Activated CD4-positive, alpha-beta T cell treated with anti-CD3 and anti-CD28 coated beads for 4 hours (primary cell): ENCODE measurements at places on chromosomes 5 and 9.
A peak's percentile ranks its signal among the peaks of the same experiment; 100 is the strongest.

- DNase-seq = no peak
These were observed 295.7 kb upstream of the PTGER4 start for GRCh38 chr5:40383749-40384651.

DNA sequence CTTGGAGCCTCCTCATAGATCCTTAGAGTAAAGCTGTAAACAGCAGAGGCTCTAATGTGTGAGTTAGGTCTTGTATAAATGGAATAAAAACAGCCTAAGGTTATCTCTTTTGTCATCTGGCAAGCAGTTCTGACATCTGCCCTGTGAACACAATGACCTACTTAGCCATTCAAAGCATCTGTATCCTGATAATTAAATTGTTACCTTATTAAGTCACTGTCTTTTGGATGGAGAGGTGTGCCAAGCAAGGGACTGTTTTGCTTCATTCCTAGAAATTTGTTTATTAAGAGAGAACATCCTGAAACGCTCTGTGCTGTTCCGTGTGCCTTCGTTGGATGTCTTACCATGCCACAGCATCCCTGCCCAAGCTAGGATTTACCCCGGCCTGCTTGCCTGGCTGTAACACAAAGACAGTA, 1.5 kb downstream of the LSM11 start:
- DNase-seq = no peak

DNA sequence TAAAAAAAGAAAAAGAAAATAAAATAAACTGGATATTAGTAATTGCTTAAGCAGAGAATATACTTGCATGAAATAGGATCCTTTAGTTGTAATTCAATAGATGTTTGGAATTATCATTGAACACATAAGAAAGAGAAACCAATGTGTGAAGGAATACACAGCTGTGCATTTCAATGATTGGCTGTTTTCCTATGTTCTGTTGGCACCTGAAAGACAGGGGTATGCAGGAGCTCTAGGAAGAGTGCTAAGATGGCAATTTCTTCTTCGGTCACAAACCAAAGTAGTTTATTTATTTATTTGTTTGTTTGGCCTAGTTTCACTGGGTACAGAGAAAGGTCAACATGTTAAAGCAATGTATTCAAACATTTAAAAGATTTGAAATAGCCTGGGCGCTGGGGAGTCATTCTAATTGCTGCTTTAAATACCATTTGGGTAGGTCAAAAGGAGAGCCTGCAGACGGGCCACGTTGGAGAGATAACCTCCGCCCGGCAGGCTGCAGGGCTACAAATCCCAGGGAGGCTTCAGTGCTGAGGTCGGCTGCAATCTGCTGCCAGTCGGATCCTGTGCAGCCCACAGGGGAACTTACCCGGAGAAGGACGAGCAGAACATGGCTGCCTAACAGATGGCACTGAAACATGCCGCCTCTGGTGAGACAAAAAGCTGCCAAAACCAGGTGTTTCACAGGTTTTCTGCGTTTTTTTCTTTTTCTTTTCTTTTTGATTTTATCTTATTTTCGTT, 154.2 kb upstream of the TYRP1 start:
- no peak for DNase-seq

GRCh38 chr5:171951218-171951617, 55.2 kb downstream of the FBXW11 start:
- DNase-seq = no peak

DNA sequence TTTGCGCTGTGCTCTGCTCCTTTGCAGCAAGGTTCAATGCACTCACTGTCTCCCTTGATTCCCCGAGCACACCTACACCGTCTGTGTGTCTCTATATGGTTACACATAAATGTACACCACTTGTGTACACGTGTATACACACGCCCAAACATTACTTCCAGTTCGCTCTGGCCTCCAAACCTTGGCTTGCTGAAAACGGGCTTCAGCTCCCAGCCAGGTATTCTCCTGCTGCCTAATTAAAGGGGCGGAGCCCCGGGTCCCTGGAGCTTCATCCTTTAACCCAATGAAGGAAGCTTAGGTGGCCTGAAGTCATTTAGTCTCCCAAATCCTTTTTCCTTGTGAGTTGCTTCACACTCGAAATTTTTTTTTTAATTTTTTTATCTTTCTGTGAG, 4.6 kb downstream of the ISL1 start:
- no peak for DNase-seq

- DNase-seq = no peak
These were observed 77.7 kb downstream of the OLFM1 start for GRCh38 chr9:135165003-135165711.

DNA sequence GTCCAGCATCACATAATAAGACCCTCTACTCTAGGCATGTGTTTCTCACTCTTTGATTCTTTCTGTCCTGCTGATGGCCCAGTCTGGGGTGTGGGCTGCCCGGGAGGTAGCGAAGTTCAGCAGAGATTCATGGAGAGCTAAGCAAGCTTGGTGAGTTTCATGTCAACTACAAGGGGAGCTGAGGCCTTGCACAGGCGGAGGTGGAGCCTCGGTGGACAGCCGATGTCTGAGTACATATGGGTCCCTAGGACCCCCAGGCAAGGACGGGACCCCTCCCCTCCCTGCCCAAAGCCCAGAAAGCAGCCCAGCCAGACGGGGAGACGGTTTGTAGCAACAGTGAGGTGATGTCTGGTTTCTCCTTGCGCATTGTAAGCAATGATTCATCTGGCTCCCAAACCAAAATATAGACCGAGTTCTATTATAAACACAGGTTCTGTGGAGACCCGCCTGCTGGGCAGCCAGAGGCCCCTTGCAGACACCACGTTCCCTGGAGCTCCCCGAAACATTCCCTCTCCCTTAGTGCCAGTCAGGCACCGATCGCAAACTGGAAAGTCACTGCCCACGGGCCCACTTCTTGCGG, 45.5 kb downstream of the COL27A1 start:
- DNase-seq = no peak

GRCh38 chr5:40312205-40312604, 367.5 kb upstream of the PTGER4 start:
- DNase-seq = no peak

DNA sequence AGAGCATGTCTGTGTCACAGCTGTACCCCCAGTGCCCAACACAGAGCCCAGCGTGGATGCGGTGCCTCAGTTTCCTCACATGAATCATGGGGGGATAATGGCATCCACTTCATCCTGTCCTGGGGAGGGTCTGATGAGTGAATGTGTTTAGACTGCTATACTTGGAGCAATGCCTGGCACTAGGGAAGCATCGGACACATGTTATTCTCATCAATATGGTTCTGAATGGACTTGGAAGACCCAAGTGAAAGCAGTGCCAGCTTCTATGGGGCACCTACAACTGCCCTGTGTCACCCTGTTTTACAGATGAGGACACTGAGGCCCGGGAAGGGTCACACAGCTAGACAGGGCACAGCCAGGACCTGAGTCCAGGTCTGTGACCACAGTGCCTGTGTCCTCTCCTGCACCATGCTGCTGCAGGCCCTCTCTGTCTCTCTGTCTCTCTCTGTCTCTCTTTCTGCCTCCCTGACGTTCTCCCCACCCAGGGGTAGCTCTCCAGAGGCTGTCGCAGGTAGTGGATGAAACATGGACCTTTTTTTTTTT, 42.3 kb upstream of the NEK6 start:
- no peak for DNase-seq

DNA sequence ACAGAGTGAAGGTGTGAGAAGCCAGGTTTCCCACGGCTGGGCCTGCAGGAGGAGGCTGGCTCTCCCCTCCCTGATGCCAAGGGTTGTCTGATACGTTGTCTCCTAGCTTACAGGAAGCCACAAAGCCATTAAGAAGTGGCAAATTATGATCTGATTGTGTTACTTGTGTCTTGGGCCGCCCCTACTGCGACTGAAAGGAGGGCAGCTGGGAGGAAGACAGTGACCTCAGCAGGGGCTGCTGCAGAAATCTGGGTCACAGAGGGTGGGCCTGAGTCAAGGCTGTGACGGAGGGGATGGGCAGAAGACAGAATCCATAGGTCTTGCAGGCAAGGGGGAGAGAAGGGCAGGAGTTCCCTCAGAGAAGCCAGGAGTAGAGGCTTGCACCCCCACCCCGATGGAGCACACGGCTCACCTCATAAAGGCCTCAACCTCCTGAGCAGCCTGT, 145.0 kb downstream of the FSTL4 start:
- no peak for DNase-seq

DNA sequence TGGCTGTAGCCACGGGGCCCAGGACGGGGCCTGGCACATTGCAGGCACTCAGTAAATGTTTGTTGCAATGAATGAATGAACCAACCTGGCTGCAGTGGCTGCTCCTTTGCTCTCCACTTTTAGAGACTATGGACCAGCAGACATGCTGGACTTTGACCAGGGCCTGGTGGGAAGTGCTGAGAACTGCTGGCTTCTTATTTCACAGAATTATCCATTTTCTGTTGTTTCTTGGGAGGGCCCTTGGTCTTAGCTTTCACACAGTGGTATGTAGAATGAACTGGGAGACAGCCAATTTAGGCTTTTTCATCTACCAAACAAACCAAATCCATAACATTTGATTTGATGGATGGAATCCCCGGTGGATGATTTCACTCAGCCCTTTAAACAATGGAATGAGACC, 78.0 kb upstream of the LHFPL2 start:
- no peak for DNase-seq

GRCh38 chr5:69497006-69497520, 4.5 kb downstream of the OCLN start:
- no peak for DNase-seq

DNA sequence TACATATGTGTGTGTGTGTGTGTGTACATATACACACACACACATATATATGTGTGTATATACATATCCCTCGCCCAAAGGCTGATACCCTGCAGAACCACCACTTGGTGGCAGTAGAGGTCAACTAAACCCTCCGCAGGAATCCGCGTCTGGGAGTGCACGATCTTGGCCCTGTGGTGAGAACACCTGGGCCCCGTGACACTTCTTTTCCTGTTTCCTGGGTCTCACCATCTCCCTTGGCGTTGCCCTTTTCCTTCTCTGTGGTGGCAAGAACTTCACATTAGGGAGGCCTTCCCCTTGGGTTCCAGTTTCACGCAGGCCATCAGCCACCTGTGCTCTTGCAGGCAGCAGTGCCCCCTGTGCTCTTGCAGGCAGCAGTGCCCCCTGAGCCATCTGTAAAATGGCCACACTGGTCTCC, 8.2 kb downstream of the IL9 start:
- DNase-seq = peak; percentile 38

DNA sequence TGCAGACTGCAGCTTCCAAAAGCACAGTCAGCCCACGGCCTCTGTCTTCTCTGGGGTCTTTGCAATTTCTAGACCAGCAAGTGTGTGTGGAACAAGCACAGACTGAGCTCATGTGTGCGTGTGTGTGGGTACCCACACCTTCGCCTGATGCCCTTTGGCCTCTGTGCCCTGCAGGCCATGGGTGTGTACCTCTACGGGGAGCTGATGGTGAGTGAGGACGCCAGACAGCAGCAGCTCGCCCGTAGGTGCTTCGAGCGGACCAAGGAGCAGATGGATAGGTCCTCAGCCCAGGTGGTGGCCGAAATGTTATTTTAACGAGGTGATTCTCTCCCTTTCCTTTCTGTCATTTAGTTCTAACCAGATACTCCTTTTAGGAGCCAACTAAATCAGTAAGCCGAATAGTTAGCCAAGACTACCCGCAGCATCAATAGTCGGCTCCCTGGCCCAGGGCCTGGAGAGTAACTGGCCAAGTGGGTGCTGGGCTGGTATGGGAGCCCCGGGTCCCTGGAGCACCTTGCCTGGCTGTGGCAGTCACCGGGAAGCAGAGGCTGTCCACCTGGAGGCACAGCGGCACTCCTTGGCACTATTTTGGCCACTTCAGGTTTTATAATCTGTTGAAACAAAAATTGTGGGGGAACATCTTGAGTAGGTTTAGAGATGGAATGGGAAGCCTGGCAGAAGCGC, 235.0 kb downstream of the FANCC start:
- no peak for DNase-seq

DNA sequence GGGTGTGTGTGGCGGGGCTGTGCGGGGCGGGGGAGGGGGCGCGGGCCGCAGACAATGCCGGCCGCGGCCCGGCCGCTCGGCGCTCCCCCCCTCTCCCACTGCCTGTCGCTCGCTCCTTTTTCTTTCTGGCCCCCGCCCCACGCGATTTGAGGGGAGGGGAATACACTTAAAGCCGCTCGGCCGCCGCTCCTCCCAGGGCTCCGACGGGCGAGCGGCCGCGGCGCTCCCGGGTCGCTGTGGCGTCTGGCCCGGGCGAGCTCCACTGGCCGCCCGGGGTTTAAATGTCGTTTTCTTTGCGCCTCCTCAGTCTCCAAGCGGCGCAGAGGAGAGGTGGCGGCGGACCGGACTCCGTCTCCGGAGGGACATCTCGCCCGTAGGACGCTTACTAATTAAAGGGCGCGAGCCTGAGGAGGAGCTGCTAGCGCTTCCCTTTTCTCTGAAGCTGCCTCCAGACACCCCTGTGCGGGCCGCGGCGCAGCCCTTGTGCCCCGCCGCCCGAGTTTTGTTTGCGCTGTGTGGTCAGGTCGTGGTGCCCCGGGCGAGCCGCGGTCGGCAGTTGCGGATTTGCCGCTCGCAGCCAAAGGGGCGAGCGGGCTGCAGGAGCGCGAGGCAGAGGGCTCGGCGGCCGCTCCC, 1.4 kb downstream of the ZSWIM6 start:
- peak; percentile 9 for DNase-seq

- no peak for DNase-seq
These were observed 8.6 kb downstream of the ANKRD33B start for GRCh38 chr5:10572451-10572850.

DNA sequence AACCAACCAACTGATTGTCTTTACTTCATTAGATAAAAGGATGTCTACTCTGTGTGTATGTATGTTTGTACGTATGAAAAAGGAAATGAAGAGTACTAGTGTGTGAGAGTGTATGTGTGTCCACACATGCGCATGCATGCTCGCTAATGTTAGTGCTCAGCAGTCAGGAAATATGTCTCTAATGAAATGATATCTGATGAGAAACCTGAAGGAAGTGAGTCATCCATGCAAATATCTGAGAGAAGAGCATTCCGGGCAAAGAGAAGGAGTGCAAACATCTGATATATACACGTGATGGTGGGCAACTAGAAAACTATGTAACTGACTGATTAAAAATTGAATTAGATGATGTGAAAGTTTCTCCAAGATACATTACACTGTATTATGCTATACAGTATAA, 29.6 kb upstream of the UGCG start:
- DNase-seq = peak; percentile 10

DNA sequence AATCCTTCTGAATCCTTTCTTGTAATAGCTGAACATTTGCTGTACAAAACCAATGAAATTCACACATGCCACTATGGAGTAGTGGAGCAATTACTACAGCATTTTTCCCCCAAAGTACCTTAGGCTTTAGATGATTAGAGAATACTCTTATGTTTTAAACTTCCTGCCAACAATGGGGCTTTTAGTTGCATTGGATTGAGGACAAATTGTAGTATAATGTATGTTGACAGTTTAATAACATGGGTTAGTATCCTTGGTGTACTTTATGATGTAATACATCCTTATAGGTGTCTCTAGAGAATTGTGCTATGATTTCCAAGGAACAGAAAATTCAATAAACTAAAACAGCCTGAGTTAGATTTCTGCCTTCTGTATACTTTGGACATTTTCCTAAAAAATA, 422.7 kb upstream of the GRAMD2B start:
- DNase-seq = no peak

- DNase-seq = no peak
These were observed 127.9 kb downstream of the EFNA5 start for GRCh38 chr5:107542831-107543231.

GRCh38 chr9:12628546-12628945, 64.6 kb upstream of the TYRP1 start:
- DNase-seq = no peak

- no peak for DNase-seq
These were observed 9.0 kb upstream of the MYOZ3 start for GRCh38 chr5:150651924-150652671.
